Stimulated activated naive CD8-positive, alpha-beta T cell treated with anti-CD3 and anti-CD28 coated beads, Interleukin-15, Interleukin-2, amounts not matched to agents 100 U/mL and 50 U/mL, for 24 hours (primary cell): ENCODE measurements at places on chromosomes 13 and 19.

DNA sequence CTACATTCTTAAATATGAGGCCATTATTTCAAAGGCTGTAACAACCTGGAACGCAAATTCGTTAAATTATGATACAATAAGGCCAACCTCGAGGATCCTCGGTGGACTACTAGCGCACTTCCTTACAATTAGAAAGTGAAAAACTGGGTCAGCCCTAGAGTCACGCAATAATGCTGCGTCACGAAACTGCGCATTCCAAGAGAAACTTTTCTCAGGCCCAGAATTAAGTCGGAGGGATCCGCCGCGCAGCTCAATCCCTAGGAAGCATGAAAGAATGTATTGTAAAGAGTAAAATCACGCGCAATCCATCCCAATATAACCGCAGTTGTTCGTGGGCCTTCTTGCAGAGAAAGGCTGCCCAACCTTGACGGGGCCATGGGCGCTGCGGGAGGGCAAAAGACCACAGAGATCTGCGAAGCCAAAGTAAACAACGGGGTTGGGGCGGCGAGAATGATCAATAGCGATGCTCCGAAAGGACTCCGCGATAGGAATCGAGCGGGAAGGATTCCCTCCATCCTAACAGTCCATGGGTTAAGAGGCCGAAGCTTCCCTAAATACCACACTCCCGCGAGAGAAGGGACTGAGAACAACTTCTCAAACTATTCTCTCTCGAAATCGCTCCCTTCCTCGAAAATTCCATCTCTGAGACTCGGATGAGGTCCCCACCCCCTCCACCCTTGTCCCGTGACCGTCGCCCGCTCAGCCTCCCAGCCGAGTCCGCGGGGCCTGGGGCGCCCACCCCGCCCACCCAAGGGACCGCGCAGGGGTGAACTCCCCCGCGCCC is 564 bp downstream of the SPART start:
- peak; percentile 46 for DNase-seq

GRCh38 chr19:2097203-2097885 is 629 bp downstream of the IZUMO4 start:
- DNase-seq: peak; percentile 79

- DNase-seq: no peak
Observed at GRCh38 chr13:42174344-42175162, 97.4 kb upstream of the AKAP11 start.

DNA sequence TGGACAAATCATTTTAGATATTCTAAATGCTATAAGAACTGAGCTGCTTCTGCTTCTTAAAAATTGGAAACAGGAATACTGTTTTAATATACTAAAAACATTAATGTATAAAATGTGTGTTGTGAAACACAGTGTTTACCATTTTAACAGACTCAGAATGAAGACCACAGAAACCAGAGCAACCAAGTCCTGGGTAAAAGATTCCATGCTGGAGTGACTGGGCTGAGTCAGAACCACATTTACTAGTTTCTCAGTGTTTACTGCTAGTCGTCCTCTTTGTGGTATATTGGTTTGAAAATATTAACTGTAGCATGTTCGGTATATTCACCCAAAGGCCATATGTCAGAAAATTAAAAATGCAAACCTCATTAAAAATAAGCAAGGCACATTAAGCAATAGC is 31.9 kb downstream of the ANKRD10 start:
- no peak for DNase-seq

GRCh38 chr13:51689663-51689996 is 105.4 kb downstream of the WDFY2 start:
- no peak for DNase-seq

DNA sequence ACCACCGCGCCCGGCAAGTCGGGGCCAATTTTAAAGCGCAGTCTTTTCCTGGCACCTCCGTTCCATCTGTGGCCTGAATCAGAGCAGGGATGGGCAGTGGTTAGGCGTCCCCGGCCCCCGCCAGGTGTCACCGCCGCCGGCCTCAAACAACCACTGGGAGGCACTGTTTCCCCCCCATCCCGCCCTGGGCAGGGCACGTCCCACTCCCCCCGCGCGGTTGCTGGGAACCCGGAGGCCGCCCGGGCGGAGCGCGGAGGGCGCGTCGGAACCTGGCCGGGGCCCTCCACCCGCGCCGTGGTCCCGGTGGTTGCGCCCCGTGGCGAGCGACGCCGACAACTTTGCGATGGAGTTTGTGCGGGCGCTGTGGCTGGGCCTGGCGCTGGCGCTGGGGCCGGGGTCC is at the start of gene GRIN3B:
Gene GRIN3B, plus strand, starts transcription at position 325 of the 400 bp plus-strand sequence. Its CDS starts 19 bp downstream, at position 344.
- DNase-seq: peak; percentile 77

- no peak for DNase-seq
Observed at GRCh38 chr19:18008814-18009213, 844 bp downstream of the ARRDC2 start.
